ENCODE measurements at places on chromosomes 2 and 18.

GRCh38 chr2:3461801-3462492 is 57.4 kb downstream of the ADI1 start:
- DNase-seq = no peak

- no peak for DNase-seq
Measured at GRCh38 chr2:204274991-204275390, 270.3 kb upstream of the PARD3B start.

GRCh38 chr2:235577404-235578330 is 83.8 kb downstream of the AGAP1 start:
- DNase-seq = no peak

DNA sequence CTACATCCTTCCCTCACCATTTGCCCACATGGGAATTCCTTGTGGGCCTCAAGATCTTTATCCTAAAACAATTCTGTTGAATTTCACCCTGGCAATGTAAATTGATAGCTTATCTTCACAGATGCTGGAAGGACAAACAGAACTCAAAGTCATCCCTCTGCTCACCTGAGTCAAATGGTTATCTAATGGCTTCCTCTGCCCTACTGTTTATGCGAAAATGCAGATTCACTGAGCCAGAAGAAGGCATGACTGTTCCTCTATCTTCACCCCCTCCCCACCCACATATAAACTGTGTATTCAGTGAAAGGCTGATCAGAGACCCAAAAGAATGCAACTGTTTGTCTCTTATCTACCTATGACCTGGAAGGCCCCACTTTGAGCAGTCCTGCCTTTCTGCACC is 43.9 kb upstream of the VWA3B start:
- DNase-seq = no peak
